ENCODE measurements at places on chromosomes 2 and 18. TPM values are rescaled to one million over a fixed set of nuclear protein-coding genes. Genes with fewer than 3 reads are reported as not detected.

- no peaks in the 10 kb centered on the region for H3K27me3 ChIP-seq
- no peak overlapping the region for H3K27ac ChIP-seq
- peaks cover 53% of the 10 kb centered on the region for H3K36me3 ChIP-seq
- no peak overlapping the region for H3K4me3 ChIP-seq
- H3K4me1 ChIP-seq, result no peaks in the 10 kb centered on the region
- peak; percentile 43 for DNase-seq
These were observed 27.6 kb downstream of the ANKMY1 start for GRCh38 chr2:240530181-240530580.

DNA sequence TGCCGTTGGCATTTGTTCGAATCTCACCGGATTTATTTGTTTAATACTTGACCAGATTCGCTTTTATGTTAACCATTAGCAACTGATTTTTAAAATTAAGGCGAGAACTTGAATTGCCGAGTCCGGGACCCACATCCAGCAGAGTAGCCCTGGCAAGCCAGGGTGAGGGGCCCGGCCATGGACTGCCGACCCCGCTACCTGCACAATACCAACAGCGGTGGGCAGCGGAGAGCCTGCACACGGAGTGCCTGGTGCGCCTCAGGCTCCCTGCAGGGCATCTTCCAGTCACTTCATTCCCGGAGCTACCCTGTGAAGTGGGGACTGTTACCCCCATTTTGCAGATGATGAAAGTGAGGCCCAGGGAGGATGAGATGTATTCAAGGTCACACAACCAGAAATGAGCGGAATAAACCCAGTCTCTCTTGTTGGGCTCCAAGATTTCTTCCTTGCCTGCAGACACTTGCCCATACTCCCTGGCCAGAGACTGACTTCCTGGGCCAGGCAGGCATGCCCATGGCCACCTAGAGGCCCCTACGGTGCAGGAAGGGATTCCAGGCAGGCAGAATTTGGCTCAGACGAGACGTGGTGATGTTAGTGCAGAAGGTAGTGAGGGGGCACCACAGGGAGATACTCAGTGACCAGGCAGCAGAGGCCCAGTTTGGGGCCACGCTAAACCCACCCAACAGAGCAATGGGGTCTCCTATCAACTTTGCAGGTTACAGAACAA, 2.9 kb downstream of the FBLN7 start:
- H3K27ac ChIP-seq, result peak overlapping the region; percentile 77
- no peak for DNase-seq
- peaks cover 5% of the 10 kb centered on the region for H3K36me3 ChIP-seq
- H3K4me1 ChIP-seq, result peaks cover 3% of the 10 kb centered on the region

- no peak for DNase-seq
- no peak overlapping the region for H3K27ac ChIP-seq
- peaks cover 14% of the 10 kb centered on the region for H3K4me1 ChIP-seq
These were observed 163.6 kb upstream of the REV1 start for GRCh38 chr2:99653433-99653832.

- H3K4me3 ChIP-seq, result no peak overlapping the region
- no peak for DNase-seq
- H3K4me1 ChIP-seq, result peaks cover 5% of the 10 kb centered on the region
- no peaks in the 10 kb centered on the region for H3K36me3 ChIP-seq
These were observed 584.8 kb downstream of the TSN start for GRCh38 chr2:122340246-122340645.

DNA sequence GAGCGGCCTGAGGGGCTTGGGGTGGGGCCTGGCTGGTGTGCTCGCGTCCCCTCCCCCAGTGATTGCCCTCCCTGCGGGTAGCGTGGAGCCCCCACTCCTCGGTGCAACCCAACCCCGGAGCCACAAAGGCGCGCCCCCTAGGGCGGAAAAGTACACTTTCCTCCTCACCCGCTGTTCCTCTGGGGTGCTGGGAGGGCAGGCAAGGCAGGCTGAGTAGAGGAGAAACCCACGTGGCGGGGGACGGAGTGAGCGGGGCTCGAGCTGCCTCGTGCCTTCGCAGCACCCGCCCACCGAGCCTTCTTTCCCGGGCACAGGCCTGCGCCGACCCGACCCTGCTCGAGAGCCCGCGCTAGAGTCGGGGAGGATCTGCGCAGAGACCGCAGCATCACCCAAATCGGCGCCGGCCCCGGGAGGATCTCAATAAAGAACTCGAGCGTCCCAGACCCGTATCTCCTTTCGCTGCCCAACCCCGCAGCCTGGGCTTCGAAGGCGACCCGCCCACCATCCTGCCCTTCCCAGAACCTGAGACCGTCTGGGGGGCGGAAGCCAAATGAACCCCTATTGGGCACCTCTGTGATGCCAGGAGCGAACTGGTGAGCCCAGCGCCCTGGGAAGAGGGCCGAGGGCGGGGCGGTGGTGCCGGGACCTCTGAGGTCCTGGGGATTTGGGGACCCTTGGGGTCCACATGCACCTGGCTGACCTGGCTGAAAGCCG, 1.5 kb downstream of the UCN start:
- no peaks in the 10 kb centered on the region for H3K4me1 ChIP-seq
- H3K27ac ChIP-seq, result no peak overlapping the region
- peaks cover 50% of the 10 kb centered on the region for H3K27me3 ChIP-seq
- no peak for DNase-seq

GRCh38 chr2:60297296-60298005, 256.0 kb downstream of the BCL11A start:
- H3K36me3 ChIP-seq, result no peaks in the 10 kb centered on the region

DNA sequence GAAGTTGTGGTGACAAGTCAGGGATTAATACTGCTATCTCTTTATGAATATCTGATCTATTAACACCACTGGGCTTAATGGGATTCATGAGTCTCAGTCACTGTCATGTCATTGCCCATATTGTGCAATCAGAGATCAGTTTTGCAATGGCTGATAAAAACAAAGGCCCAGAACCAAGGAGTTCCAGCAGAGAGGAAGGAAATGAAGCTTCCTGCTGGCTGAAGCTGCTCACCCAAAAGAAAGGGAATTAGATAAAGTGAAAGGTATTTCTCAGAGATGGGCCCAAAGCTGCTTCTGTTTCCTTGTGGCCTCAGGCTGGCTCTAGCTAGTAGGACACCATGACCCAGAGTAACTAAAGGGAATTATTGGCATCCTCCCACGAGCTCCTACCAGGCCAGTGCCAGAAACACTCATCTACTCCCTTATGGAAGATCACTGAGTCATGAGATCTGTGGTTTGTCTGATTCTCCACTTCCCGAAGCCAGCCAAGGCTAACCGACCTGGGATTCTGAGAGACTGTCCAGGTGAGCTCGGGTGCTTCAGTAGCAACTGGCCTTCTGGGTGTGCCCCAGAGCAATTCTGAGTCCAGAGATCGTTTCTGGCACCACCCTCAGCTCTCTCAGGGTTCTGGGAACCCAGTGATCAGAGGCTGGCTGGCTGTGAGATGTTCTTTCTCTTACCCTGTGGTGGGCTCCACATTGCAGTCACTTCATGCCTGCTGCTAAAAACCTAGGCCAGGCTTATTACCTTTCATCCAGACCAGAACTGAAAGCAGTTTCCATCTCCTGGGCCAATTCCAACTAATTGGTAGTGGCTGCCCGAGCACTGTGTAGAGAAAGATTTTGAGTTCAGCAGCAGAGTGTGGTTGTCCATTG, 129.5 kb upstream of the PELI1 start:
- H3K36me3 ChIP-seq, result no peaks in the 10 kb centered on the region
- H3K27ac ChIP-seq, result peak overlapping the region; percentile 43
- no peak for DNase-seq
- H3K4me3 ChIP-seq, result no peak overlapping the region
- H3K4me1 ChIP-seq, result peaks cover 31% of the 10 kb centered on the region

The TEX44 gene
- not detected for total RNA-seq

DNA sequence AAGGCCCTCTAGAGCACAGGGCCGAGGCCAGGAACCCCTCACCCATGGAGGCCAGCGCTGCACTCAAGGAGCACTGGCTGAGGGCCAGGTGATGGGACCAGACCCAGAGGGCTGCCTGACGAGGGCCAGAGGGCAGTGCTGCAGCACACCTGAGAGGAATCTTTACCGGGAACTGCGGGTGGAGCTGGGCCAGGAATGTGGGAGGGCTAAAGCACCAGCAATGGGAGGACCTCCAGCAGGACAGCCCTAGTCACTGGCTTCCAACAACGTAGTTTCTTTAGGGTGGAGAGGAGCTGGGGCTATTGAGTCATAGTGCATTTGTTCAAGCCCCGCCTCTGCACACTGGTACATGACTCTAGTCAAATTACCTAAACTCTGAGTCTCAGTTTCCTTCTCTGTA, 143.4 kb downstream of the TMEM17 start:
- no peaks in the 10 kb centered on the region for H3K27me3 ChIP-seq
- DNase-seq, result no peak
- H3K4me1 ChIP-seq, result peaks cover 9% of the 10 kb centered on the region
- no peaks in the 10 kb centered on the region for H3K36me3 ChIP-seq

The SS18 gene
- total RNA-seq, result 85.7 TPM

The REL gene
- total RNA-seq, result 11.3 TPM

DNA sequence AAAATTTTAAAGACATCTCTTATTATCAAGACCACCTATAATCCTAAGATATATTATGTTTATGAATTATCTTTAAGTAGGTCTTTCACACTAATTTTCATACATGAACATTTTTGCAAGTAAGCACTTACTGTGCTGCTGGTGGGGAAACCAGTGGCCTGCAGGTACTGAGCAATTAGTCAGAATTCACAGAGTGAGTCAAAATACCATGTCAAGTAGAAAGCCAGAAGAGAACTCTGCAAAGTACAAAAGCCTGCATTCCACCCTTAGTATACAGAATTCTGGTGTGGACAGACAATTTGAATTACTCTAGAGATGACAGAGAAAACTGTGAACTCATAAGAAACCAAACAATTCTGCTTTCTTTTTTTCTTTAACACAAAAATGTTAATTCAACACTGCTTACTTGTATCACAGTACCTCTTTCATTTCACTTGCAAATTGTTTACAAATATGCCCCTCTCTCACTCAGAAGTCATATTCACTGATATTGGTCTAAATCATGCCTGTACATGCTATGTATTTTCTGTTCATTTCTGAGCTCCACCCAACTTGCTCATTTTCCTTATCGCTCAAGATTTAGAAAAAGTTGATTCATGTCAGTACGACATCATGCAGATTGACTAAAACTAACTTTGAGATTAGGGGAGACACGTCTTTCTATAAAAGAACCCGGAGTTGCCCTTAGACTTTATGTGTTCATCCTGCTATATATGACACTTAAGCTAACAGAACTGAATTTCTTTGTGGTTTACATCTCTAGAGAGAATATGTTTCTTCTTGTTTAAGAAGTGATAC, 182.9 kb downstream of the IKZF2 start:
- peak overlapping the region; percentile 29 for H3K4me3 ChIP-seq
- peaks cover 9% of the 10 kb centered on the region for H3K4me1 ChIP-seq
- H3K27me3 ChIP-seq, result no peaks in the 10 kb centered on the region
- no peak for DNase-seq
- peak overlapping the region; percentile 73 for H3K27ac ChIP-seq
- H3K36me3 ChIP-seq, result no peaks in the 10 kb centered on the region

GRCh38 chr2:239177908-239178307, 222.9 kb downstream of the HDAC4 start:
- peaks cover 17% of the 10 kb centered on the region for H3K4me1 ChIP-seq
- no peak overlapping the region for H3K4me3 ChIP-seq
- peaks cover 41% of the 10 kb centered on the region for H3K36me3 ChIP-seq
- DNase-seq, result peak; percentile 62

The NTSR2 gene
- total RNA-seq, result not detected

- H3K27ac ChIP-seq, result no peak overlapping the region
- peaks cover 10% of the 10 kb centered on the region for H3K27me3 ChIP-seq
- no peaks in the 10 kb centered on the region for H3K36me3 ChIP-seq
- no peaks in the 10 kb centered on the region for H3K4me1 ChIP-seq
These were observed 408.1 kb downstream of the THSD7B start for GRCh38 chr2:137173463-137173862.

GRCh38 chr18:41681138-41681880, 273.7 kb upstream of the PIK3C3 start:
- H3K27ac ChIP-seq, result no peak overlapping the region
- H3K4me3 ChIP-seq, result no peak overlapping the region
- DNase-seq, result no peak
- no peaks in the 10 kb centered on the region for H3K36me3 ChIP-seq
- peaks cover 6% of the 10 kb centered on the region for H3K27me3 ChIP-seq
- peaks cover 5% of the 10 kb centered on the region for H3K4me1 ChIP-seq

DNA sequence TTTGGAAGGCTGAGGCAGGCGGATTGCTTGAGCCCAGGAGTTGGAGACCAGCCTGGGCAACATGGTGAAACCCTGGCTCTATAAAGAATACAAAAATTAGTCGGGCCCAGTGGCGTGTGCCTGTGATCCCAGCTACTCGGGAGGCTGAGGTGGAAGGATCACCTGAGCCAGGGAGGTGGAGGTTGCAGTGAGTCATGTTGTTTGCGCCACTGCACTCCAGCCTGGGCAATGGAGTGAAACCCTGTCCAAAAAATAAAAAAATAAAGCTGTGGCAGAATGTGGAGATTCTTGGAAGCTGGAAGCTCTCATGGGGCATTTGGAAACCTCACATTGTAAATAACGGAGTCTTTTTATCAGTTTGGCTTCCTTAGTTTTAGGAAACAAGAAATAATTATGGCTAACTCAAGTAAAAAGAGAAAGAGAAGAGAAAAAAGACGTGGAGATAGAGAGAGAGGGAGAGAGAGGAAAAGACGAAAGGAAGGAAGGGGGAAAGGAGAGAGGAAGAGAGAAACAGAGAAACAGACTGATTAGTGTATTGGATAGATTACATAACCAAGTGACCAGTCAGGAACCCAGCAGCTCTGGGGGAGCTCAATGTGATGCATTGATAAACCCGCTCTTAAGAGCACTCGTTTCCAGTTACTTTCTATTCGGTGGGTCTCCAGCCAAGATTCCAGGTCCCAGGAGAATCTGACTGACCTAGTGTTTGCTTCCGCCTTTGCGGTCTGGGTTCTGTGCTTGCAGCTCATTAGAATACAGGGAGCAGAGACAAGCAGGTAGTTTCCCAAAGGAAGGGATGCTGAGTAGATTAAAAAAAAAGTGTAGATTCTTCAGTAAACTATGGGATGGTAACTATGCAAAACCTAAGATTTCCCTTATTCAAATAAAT, 1.1 kb upstream of the SPAST start:
- peak; percentile 27 for DNase-seq
- peaks cover 15% of the 10 kb centered on the region for H3K4me1 ChIP-seq
- no peaks in the 10 kb centered on the region for H3K36me3 ChIP-seq
- H3K27me3 ChIP-seq, result no peaks in the 10 kb centered on the region

DNA sequence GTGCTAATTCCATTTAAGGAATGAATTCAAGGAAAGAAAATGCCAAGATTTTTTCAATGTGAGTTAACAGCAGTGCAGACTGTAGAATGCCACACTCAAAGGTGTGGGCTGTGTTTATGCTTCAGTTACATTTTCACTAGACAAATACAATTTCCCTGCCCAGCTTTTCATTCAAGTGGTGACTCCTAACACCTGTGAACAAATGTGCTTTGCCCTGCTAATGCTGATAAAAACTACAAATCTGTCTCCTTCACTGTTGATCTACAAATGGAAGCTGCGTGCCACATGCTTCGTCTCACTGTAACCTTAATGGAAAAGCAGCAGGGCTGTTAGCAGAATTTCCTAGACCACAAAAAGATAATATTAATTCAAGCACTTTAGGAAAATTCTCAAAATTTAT, 19.8 kb upstream of the TCF4 start:
- no peak overlapping the region for H3K27ac ChIP-seq
- H3K4me1 ChIP-seq, result no peaks in the 10 kb centered on the region
- H3K36me3 ChIP-seq, result no peaks in the 10 kb centered on the region

- peaks cover 22% of the 10 kb centered on the region for H3K36me3 ChIP-seq
- H3K27me3 ChIP-seq, result no peaks in the 10 kb centered on the region
- peaks cover 4% of the 10 kb centered on the region for H3K4me1 ChIP-seq
- no peak for DNase-seq
- H3K4me3 ChIP-seq, result no peak overlapping the region
These were observed 4.5 kb upstream of the POLE4 start for GRCh38 chr2:74953796-74954499.

Data from type B pancreatic cell (in vitro differentiated cells).